ENCODE measurements at places on chromosomes 6 and 20.

DNA sequence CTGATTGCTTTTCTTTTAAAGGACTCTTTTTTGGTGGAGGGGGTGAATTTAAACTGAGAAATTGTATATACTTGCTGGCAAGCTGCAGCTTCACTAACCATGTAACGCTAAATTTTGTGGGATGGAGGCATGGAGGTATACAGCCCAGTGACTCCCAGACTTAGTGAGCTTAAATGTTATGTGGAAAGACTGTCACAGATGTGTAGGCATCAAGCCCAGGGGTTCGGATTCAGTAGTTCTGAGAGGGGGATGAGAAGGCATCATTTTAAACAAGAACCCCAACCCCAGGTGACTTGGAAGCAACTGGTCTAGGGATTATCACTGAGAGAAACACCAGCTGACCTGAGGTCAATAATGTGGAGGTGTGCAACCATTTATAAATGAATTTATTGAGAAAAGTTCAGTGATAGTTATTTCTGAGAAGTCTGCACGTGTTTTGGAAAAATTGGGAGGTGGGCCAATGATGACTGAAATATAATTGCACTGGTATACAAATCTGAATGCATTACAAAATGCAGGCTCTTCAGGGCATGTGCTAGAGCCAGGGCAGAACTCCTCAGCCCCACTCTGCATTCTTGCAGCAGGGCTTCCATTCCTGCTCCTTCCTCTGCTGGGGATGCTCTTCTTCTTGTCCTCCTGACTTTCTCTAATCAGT, 26.9 kb downstream of the RFPL4B start:
- no peak for DNase-seq

DNA sequence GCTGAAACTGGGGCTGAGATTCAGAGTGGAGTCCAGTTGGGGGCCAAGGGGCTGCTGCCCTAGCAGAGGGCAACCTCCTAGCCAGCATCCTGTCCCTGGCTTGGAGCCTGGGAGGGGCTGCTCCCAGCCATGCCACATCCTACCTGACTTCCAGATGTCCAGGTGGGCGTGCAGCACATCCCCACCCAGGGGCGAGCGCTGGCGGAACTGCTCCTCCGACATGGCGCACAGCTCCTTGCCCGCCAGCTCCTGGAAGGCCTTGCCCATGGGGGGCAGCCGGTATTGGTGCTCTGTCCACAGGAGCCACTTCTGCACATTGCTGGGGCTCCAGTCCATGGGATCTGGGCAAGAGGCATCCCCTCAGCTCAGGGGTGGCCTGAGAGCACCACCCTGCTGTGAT, 15.3 kb downstream of the SPDEF start:
- DNase-seq = no peak

DNA sequence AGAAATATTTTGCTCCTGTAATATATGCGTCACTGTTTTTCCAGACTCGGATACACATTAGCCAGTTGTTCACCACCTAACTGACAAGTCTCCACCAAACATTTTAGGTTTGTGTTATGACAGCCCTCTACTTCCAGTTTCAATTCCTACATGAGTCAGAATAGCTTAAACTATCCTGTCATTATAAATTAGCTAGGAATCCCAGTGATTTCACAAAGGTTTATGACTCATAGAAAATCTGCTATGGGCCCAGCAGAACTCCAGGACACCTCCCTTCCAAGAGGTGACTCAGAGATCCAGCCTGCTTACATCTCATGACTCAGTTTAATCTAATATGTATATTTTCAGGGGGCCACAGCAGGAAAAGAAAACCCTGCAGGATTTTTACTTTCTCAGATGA, 17.4 kb upstream of the PLCB4 start:
- no peak for DNase-seq

DNA sequence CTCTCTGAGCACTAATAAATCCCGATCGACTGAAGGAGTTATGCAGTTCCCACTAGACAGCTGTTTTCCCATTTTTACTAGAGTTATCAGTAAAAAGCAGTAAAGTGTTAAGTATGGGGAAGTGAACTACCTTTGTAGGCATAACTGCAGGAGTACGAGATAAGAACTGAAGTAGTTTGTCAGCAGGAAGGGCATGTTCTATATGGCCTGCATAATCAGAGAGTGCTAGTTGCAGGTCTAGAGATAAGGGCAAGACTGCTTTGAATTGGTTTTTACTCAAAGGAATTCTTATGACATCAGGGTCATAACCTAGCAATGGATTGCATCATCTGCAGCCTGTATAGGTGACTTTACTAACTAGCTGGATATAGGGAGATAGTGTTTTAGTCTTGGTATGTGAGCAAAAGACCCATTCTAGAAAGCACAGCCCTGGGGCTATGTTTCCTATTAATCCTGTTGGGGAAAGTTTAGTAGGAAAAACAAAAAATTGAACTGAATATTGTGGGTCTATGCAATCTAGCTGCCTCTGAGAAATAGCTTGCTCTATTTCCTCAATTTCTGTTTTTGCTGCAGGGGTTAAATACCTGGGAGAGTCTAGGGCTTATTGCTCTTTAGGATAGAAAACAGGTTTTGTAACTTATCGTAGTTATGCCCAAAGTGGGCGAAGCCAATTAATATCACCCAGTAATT, 22.6 kb upstream of the CRISP1 start:
- DNase-seq = no peak

- no peak for DNase-seq
Observed at GRCh38 chr6:5081182-5081581, 4.0 kb upstream of the PPP1R3G start.

- DNase-seq = peak; percentile 56
Observed at GRCh38 chr6:169723200-169723909, 945 bp downstream of the PHF10 start.

DNA sequence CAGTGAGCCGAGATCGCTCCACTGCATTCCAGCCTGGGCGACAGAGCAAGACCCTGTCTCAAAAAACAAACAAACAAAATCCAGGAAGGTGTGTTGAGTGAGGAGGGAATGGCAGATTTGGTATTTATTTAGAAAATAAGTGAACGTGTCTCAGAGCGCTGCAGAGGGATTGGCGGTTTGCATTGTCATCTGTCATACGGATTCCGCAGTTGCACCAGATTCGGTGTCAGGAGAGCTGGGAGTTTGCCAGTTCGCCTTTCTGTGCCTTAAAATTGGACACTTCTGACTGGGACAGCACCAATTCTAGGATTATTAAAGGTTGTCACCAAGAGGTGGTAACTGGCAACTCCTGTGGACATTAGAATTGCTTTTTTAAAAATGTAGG, 912 bp downstream of the SNRNP48 start:
- DNase-seq = no peak

- DNase-seq = no peak
Observed at GRCh38 chr6:63882208-63882607, 246.6 kb downstream of the PHF3 start.

GRCh38 chr6:141501616-141502015, 631.1 kb upstream of the GJE1 start:
- no peak for DNase-seq

GRCh38 chr6:150006961-150007464, 18.3 kb downstream of the RAET1L start:
- DNase-seq = no peak

DNA sequence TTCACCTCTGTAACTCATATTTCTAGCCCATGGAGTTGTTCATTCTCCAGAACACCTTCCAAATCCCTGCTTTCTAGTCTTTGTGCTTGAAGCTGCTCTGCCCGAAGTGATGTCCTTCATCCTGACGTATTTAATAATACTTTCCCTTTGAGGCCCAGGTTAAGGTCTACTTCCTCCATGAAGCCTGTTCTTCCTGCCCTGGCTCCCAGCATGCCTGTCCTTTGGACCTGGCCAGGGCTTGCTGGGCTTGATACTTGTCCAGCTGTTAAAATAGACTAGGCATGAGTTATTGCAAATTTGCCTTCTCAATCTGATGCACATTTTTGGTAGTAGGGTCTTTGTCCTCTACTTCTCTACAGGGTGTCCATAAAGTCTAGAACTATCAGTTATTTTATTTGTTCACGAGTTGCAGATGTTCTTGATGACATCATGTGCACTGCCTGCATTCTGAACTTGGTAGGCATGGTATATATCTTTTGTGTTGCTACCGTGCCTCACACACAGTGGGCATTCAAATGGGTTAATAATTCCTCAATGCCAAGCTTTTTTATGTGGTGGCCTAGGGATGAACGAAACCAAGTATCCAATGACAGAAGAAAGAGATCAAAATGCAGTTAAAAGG, 3.1 kb upstream of the MAP7 start:
- no peak for DNase-seq

DNA sequence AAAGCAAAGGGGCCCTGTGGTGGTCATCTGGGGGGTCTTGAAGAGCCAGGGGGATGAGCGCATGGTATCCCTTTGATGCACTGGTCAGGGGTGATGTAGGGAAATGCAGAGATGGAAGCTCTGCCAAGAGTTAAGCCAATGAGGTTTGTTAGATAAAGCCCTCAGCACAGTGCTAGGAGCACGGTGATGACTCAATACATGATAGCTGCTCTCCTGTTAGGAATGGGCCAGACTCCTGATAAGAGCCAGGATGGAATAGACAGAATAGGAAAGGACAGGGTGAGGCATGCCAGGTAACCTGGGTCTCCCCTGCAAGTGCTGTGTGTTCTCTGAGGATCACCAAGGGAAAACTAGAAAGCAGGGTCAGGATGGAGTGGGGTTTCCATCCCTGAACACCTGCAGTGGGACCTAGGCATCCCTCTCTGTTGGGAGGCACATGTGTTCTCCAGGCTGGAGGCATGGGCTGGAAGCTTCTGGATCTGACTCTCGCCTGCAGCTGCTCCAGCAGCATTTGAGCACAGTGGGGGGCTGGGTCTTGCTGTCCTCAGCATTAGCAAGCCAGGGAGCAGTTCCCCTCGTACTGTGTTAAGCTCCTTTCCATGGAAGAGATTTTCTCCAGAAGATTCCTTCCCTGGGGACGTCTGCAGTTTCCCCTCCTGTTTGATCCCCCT, 71.8 kb upstream of the TIAM2 start:
- DNase-seq = no peak

Measured in stimulated activated CD8-positive, alpha-beta memory T cell treated with anti-CD3 and anti-CD28 coated beads, Interleukin-15, amount 100 ng/mL, for 4 hours (primary cell).